HS-27A (cell line): ENCODE measurements at places on chromosomes 13 and 19.

- DNase-seq: no peak
Observed at GRCh38 chr19:8529369-8530006, 15.5 kb upstream of the ZNF414 start.

GRCh38 chr13:44819245-44819644, 170.0 kb downstream of the NUFIP1 start:
- DNase-seq: no peak

DNA sequence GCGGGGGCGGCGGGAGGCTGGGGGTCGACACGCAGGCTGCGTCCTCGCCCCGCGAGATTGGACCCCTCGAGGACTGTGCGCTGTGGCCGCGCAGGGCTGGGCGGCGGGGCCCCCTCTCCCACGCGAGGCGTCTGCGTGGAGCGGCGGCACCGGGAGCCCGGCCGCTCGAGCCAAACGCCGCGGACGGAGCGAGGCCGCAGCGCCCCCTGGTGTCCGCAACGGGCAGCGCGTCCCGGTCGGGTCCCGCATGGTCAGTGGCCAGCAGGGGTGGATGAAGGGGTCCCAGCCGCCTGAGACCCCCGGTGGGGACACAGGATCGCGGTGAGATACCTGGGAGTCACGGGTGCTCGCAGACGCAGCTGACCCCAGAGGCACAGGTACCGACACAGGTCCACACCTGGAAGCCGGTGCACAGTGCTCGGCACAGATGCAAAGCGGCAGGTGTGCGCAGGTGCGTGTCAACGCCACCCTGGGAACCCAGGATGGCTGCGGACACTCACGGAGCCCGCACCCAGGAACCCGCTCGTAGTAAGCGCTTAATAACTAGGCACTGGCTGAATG, 2.1 kb upstream of the CIRBP start:
- DNase-seq: no peak

- no peak for DNase-seq
Observed at GRCh38 chr13:100447831-100448230, 140.8 kb downstream of the GGACT start.

DNA sequence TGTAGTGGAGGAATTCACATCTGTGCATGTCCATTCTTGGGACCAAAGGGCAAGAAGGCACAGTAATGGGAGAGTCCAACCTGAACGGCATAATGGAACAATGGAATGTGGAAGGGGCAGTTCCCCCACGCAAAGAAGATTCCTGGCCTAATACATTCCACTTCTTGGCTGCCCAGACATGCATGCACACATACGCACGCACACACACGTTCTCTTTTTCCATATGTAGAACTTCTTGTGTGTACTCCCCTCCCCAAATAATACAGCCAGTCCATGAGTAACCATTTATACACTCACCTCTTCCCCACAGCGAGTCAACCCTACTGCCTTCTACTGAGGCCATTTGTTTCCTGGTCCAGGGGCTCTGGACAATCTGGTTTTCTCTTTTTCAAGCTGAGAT, 6.0 kb upstream of the STK24 start:
- no peak for DNase-seq

GRCh38 chr19:1151917-1152587, 22.0 kb downstream of the SBNO2 start:
- no peak for DNase-seq

DNA sequence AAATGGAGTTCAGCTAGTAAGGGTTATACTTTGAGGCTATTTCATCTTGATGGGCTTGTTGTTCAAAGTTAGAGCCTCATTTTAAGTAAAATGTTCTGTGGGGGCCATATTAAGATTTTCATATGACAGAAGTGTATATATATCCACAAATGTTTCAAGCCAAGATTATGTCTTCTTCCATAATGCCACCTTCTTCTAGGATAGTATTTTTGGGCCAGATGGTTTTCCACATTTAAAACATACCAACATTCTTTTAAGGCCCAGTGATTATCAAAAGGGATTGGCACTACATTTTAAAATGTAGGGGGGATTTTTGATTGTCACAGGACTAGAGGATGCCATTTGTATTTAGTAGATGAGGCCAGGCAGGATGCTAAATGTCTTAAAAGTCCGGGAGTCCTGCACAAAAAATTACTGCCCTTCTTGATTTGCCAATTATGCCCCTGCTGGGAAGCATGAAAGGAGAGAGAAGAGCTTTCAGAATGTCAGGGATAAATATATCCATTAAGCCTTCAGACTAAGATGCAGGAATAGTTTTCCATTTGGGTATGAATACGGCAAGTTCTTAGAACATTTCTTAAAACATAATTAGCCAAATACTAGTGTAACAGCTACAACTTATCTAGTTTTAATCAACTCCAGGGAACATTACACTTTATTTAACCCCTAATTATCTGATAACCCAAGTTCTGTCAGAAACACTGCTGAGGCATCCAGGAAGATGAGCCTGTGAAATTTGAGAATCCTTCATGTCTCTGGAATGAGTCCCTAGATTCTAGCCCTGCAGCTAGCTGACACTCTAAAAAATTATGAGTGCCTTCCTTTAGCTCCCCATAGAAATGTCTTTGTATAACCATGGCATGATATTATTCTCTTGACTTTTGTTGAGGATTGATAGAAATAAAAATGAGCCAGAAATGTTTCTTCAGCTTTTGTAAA, 34.0 kb downstream of the ITM2B start:
- no peak for DNase-seq

DNA sequence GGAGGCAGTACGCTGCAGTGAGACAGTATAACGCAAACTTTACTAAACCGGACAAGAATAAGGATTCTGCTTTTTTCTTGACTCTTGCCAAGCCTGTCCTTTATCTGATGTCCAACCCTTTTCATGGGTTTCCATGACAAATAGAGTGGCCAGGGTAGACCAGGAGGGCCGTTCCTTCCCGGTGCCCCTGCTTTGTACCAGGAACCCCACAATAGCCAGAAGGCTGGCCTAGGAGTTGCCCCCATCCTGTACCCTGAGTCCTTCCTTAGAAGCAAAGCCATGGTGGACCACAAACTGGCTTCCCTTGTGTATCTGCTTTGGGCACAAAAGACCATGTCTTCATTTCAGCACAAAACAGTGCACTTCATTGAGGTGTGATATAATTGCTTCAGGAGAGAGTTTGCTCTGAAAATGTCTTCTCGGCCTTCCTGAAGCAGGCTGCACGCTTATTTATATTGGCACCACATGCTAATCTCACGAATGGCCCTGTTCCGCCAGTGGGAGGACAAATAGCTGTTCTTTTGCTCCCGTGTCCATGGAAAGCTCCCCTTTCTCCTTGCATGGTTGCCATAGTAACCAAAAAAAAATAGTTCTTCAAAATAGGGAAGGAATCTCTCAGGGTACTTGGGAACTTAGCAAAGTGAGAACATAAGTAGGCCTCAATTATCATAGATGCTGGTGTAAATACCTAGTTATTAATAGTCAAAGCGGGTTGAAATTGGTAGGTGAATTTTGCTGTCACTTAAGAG, 222.1 kb downstream of the ZIC5 start:
- no peak for DNase-seq

- no peak for DNase-seq
Observed at GRCh38 chr13:32903720-32904119, 112.5 kb upstream of the KL start.

GRCh38 chr19:15250640-15250993, 18.4 kb upstream of the EPHX3 start:
- no peak for DNase-seq

GRCh38 chr19:942133-942645, 16.4 kb downstream of the ARID3A start:
- no peak for DNase-seq

DNA sequence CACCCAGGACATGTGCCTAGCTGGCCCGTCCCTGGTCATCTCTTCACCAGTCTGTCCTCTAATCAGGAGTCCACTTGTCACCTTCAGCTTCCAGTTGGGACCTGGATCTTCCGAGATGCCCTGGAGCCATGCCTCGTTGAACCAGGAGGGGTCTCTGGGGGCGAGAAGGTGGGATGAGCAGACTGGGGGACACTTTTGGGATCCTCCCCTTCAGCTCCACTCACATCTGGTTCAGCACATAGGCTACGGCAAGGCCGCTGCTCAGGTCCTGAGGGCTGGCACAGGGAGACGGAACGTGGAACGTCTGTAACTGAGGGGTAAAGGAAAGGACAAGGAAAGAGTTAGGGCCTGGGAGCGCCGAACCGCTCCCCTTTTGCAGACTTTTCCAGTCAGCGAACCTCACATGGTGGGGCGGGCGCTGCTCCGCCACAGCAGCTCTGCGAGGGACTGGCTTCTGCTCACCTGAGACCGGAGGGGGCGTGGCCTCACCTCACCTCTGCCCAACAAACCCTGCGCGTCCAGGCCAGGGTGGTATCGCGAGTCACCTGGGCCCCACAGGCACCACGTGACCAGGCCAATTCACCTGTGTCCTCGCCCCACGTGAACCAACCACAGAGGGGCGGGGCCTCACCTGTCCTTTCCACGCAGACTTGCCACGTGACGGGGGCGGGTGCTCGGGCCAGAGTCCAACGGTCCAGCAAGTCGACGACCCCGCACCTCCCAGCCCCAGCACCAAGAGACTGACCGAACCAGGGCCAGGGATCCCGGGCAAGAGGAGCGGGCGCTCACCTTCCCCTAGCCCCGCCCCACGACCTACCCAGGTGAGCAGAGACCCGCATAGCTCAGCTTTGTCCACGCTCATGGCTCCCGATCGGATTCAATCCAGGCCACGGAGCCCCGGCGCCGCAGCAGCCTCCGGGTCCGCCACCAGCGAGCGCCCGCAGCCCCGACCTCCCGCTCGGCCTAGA, at the start of gene HOOK2:
Gene HOOK2 (minus strand): TSS at position 965 of the 968 bp plus-strand sequence. CDS start 103 bp downstream, at position 862.
- DNase-seq: no peak

DNA sequence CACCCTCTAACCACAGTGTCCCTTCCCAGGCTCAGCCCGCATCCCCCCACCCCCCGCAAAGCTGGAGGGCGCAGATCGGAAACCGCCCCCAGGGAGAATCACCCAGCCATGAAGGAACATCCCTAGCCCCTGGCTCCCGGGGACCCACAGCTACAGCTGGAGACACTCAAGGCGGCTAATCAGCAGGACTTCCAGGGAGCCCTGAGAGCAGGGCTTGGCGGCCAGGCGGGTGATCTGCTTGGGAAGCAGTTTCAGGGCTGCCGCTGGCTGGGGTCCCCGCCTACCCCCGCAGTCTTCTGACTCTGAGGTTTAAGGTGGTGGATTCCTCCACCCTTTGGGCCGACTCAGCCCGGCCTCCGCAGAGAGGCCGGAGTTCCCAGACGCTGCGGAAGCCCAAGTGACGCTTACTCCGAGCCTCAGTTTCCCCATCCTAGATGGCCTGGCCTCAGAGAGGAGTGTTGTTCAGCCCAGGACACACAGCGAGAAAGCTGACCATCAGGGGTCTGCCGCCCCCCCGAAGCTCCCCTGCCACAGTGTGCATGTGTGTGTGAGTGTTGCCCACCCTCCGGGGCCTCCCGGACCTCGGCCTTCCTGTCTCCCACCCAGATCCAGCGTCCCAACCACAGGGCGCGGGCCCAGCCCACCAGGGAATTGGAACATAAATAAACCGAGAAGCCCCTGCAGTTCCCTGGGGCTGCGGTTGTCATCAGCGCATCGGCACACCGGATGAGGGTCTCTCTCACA, 9.8 kb downstream of the FUT6 start:
- DNase-seq: no peak

DNA sequence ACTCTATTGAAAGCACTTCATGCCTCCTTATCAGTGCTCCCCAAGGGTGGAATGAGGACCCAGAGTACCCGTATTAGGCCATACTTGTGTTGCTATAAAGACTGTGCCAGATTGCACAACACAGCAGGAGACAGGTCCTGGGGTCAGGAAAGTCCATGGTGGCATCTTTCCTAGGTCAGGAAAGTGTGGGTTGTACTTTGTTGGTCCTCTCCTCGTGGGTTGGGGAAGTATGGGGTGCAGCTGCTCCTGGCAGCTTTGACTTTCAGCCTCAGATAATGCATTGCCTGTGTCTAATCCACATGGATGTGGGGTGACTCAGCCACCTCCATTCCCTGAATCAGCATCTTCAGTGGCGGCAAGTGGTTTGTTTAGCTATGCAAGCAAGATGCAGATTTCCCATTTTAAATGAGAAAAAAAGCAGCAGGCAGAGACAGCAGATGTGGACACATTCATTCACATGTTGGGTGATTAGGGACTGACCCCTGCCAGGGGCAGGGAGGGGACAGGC, 8.4 kb upstream of the CYP2B6 start:
- DNase-seq: peak; percentile 9

GRCh38 chr13:36029166-36029565, 102.0 kb downstream of the DCLK1 start:
- DNase-seq: no peak

DNA sequence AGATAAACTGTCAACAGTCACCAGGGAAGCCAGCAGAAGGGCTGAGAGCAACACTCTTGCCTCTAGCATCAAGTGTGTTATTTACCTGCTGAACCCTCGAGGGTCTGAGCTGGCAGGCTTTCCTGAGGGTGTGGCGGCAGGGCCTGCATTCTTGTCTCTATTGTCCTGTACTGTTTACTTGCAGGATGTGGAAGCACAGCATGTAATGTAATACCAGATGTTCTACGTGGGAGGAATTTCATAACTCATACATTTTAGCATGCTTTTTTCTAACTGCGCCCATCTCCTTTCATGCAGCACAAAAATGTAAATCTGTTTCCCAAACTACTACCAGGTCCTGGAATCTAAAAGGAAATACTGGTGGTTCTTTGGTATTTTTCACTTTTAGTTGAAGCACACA, 153.1 kb downstream of the RGCC start:
- DNase-seq: no peak

DNA sequence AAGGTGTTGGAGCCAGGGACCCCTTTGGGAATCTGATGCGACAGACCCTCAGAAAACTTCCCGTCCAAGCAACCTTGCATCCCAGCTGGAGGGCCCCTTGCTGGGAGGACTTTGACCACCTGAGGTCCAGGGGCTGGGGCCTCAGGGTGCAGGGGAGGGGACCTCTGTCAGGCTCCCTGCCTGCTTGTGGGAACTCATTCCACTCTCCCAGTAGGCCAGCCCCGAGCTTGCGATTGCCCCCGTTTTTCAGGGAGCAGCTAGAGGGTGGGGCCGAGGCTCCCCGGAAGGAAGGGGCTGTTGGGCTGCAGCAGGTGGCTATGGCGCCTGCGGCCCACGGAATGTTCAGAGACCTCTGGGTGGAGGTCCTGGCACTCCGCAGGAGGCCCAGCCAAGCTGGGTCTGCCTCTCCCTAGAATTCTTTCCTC, 2.8 kb downstream of the GNA11 start:
- DNase-seq: no peak

- DNase-seq: no peak
Observed at GRCh38 chr19:2917275-2918184, 16.8 kb downstream of the ZNF57 start.

DNA sequence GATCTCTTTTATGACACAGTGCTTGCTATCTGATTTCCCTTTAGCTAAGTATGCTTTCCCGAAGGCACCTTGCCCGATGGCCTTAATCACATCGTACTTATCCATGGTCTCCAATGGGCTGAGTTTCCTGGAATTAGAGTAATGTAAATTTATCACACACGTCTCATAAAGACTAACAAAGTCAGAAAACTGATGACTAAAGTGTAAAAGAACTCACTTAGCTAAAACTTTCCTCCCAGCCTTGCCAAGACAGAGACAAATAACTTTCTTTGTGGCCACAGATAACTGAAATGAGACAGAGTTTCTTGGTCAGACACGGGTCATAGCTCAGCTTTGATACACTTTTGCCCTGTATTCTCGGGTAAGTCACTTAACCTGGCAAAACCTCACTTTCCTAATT, 1.5 kb downstream of the NEK5 start:
- no peak for DNase-seq
